ENCODE measurements at places on chromosomes 1 and 21.

DNA sequence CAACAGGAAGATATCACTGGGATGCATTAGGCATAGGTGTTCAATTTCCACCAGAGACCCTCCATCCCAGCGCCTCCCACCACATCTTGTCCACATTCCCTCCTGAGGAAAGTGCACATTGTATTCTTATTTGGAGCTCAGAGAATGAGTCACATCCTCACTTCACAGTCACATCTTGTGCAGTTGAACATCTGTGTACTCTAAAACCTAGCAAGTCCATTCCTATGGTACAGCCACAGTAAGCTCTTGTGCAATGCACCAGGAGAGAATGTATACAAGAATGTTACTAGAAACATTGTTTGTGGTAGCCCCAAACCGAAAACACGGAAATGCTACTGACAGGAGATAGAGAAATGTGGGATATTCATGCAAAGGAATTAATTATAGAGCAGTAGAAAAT, 1.6 kb upstream of the KDF1 start:
- no peak for DNase-seq

DNA sequence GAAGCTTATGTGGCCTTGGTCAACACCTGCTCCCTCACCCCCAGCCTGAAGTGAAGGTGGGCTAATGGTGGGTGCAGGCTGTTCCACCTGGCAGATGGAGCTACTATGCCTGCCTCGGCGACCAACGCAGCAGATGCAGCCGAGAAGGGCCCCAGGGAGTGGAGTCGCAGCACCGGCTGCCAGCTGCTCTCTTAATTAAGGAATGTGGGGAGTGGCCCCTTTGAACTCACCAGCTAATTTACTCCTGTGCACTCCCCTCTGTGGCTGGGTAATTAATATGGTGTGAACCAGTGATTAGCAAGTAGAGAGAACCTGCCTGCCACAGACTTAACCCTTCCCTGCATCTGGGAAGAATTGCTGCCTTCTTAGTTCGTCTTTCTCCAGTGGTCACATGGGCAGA, 3.3 kb upstream of the SLAMF8 start:
- no peak for DNase-seq

GRCh38 chr21:17610911-17611310, 1.8 kb downstream of the BTG3 start:
- no peak for DNase-seq

DNA sequence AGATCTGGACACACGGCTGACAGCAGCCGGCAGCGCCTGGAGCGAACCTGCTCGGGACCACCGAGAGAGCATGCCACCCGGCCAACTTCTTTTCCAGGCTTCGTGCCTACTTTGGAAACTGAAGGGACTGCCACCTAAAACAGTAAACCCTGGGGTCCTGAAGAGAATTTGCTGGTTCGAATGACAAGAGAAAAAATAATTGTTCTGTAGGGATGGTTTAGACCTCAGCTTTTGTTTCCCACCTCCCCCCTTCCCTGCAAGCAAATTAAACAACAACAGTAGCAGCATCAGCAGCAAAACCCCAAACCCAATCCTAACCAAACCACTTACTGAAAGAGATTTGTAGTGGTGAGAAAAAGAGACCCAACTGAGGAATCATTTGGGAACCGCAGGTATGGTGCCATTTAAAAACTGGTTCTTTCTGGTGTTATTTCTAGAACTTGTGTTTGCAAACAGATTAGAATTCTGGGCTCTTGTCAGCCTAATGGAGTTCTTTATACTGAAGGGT, 105.6 kb downstream of the LEPR start:
- no peak for DNase-seq

DNA sequence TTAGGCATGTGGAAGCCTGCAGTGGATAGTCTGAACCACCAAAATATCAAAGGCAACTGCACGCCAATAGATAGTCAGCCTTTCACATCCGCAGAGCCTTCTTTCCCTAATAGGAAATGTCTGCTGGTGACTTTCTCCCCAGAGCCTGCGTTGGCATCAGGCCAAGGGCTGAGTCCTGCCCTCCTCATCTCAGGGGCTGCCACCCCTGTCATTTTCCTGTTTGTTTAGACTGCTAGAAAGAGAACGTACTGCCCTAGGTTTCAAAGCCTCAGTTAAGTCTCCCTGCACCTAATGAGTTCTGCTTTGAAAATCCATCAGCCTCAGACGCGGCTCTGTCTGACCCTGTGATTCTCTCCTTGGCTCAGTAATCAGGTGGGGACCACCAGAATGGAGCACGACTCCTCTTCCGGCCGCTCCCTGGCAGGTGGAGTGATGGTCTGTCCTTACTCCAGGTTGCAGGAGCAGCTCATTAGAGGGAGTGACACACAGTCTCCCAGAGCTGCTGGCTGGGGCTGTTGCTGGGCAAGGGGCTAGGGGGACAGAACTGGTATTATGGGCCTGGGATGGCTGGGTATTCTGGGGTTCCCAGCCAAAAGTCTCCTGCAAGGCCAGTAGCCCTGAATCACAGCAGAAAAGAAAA, 27.3 kb downstream of the STUM start:
- no peak for DNase-seq

DNA sequence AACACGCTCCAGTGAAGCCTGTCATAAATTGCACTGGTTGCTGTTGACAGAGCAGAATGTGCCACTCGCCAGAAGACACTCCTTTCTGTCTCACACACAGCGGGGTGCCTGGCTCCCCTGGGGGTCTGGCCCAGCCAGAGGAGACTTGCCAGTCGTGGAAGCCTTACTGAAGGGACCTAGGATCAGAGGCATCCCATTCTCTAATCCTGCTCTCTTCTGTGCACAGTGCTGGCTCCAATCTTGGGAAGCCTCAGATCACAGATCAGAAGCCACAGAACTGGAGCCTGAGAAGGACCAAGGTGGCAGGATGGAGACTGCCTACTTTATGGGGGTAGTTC, 1.4 kb downstream of the SLC9A1 start:
- no peak for DNase-seq

DNA sequence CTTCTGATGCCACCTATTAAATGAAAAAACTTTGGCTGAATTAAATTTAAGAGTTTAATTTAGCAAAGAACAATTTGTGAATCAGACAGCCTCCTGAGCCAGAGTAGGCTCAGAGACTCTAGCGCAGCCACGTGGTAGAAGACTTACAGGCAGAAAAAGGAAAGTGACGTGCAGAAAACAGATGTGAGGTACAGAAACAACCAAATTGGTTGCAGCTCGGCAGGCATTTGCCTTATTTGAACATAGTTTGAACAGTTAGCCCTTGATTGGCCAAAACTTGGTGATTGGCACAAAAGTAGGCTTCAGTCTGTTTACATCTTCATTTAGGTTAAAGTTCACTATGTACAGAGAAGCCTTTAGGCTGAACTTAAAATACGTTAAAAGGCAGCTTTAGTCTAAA, 22.9 kb downstream of the TCP10L start:
- no peak for DNase-seq

GRCh38 chr1:214549604-214550003, 1.8 kb downstream of the PTPN14 start:
- DNase-seq: no peak

- DNase-seq: no peak
These were observed 3.1 kb upstream of the VAMP4 start for GRCh38 chr1:171744986-171745385.

- no peak for DNase-seq
These were observed 426.7 kb downstream of the NPHP4 start for GRCh38 chr1:5565281-5566125.

DNA sequence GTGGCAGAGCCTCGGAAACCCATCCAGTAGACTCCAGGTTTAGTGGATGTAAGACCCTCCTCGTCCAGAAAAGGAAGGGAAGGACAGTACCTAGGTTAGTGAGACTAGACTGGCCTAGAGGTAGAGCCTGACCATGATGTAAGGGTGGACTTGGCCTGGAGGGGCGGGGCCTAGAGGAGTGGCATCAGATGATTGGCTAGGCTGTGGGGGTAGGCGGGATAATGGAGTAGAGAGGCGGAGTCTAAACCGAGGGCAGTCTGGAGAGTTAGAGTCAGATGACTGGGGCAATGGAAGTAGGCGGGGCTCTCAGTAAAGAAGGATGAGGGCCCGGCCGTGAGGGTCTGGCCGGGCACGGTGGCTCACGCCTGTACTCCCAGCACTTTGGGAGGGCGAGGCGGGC, 70.1 kb downstream of the EPHB2 start:
- no peak for DNase-seq

DNA sequence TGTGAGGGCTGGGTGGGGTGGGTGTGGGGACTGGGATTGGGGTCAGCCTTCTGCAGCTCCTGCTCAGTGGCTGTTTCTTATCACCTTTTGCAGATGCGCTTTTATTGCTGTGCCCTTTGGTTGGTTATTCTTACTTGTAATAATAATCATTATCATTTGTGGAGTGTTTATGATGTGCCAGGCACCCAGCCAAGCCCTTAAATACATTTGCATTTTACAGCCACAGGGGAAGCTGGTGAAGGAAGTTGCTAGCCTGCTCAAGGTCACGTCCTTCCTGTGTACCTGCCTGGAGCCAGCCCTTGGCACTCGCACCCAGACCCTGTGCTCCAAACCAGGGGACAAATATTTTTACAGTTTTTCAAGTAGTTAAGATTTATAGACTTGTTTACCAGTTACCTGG, 144.0 kb downstream of the PGBD5 start:
- no peak for DNase-seq

- DNase-seq: no peak
These were observed 159.4 kb downstream of the PLXNA2 start for GRCh38 chr1:208084764-208085163.

DNA sequence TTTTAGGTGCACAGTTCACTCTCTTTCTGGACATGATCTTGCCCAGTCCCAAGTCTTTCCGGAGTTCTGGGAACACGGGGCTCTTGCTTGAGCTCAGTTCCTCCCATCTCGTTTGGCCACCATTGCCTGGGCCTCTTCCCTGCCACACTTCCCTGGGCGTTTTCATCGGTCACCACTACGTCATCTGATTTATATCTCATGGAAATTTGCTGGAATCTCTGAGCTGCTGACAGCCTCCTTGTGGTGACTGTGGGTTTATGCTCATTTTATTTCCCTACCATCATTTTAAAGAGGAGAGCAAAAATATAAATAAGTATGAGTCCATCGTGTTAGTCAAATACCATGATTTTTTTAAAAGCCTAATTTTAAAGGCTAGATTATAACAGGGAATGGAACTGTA, 449.1 kb upstream of the KAZN start:
- no peak for DNase-seq

- DNase-seq: no peak
These were observed 240.3 kb downstream of the RYR2 start for GRCh38 chr1:237282208-237282783.

DNA sequence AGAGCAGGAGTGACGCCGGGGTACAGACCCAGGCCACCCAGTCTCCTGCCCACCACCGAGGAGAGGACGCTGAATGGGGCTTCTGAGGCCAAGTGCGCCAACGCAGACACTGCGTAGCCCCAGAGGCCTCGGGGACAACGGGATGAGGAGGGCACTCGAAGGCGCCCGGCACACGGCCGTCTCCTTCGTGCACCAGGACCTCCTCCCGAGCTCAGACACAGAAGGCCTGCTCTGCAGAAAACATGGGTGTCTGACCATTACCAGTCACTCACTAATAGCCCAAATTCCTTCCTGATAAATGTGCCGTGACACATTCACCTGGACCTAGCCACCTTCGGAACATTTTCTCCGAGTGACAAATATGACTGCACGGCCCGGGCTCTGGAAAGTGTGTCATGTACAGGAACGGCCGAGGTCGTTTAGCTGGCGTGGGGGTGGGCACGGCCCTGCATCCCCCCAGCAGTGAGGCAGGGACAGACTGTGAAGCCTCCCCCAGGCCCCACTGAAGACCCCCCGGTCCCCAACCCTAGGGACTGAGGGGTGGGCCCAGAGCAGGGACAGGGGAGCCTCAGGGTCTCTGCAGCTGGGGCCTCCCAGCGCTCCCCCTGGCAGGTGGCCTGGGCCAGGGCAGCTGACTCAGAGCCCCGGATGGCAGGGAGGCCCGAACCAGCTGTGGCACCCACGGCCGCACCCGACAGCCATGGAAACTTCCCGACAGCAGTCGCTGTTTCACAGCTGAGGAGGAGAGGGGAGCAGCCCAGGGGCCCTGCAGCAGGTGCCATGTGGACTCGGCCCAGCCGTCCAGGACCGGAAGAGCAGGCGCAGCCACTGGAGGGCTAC, 16.7 kb upstream of the COL6A2 start:
- no peak for DNase-seq

GRCh38 chr1:58874757-58875755, 91.2 kb upstream of the JUN start:
- DNase-seq: no peak

- DNase-seq: no peak
These were observed 2.5 kb downstream of the UBL4B start for GRCh38 chr1:110114784-110115183.

GRCh38 chr21:26698416-26698815, 125.3 kb upstream of the CYYR1 start:
- no peak for DNase-seq

GRCh38 chr1:203271962-203272632, 33.2 kb upstream of the BTG2 start:
- no peak for DNase-seq

GRCh38 chr1:228197555-228198147, 10.2 kb upstream of the OBSCN start:
- DNase-seq: no peak

DNA sequence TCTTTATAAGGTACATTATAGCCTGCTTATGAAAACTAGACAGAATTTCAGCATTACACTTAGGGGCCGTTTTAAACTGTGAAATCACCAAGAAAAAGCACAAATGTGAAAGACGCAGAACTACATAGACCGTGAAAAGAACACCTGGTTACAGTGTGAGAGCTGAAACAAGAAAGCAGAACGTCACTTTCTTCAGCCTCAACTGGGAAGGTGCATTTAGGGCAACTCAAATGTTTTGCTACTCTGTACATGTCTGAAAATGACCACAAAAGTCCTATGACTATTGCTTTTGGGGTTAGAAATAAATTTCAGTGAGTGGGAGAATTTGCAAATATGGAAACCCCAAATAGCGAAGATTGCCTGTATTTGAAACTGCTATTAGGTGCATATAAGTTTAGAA, 268.7 kb downstream of the OLFM3 start:
- DNase-seq: no peak

GRCh38 chr1:37393173-37394120, 80.9 kb upstream of the ZC3H12A start:
- DNase-seq: no peak

GRCh38 chr1:44947774-44948311, 38.6 kb downstream of the EIF2B3 start:
- DNase-seq: no peak

DNA sequence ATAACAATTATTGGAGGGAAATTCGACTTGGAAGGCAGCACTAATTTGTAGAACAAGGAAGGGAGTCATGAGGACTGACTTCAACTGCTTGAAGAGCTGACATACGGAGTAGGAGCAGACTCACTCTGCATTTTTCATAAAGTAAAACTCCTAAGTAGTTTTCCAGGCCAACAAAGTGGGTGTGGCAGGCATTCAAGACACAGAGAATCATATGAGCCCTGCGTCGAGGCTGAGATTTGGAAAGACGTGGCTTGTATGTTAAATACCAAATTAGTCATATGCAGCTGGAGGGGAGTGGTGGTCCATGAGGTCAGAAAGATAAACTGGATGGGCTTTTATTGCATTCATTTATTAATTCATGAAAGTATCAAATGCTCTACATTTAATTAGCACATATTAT, 255.7 kb upstream of the JUN start:
- no peak for DNase-seq

All from stimulated activated CD8-positive, alpha-beta memory T cell treated with anti-CD3 and anti-CD28 coated beads, Interleukin-15, amount 100 ng/mL, for 4 hours (primary cell).